ENCODE measurements at places on chromosomes 7 and 10.

- DNase-seq: no peak
These were observed 28.3 kb upstream of the PIP4K2A start for GRCh38 chr10:22742678-22743077.

GRCh38 chr10:128526791-128527375 is 400.7 kb upstream of the MKI67 start:
- DNase-seq: no peak

DNA sequence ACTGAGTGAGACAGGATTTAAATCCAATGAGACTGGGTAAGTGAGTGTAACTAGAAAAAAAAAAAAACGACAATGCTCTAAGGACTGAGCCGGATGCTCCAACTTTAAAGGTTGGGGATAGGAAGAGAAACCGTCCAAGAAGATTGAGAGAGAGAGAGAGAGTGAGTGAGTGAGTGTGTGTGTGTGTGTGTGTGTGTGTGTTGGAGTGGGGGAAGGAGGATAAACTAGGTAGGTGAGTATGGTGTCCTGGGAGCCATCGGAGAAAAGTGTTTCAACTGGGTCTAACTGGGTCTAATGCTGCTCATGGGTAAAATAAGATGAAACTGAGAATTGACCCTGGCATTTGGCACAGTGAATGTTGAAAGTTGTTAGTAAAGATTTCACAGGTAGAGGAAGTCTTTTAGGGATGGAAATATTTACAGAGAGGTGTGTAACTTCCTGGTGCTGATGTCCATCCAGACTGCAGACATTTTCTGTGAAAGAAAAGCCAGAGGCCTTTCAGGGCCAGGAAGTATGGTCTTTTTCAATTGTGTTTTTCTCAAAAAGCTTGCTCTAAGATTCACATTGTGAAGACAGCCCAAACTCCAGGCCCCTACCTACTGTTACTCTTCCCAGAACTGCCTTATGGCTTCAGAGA is 14.2 kb downstream of the ENTPD1 start:
- no peak for DNase-seq

- DNase-seq: no peak
These were observed 604.6 kb downstream of the GRID1 start for GRCh38 chr10:85761906-85762445.

DNA sequence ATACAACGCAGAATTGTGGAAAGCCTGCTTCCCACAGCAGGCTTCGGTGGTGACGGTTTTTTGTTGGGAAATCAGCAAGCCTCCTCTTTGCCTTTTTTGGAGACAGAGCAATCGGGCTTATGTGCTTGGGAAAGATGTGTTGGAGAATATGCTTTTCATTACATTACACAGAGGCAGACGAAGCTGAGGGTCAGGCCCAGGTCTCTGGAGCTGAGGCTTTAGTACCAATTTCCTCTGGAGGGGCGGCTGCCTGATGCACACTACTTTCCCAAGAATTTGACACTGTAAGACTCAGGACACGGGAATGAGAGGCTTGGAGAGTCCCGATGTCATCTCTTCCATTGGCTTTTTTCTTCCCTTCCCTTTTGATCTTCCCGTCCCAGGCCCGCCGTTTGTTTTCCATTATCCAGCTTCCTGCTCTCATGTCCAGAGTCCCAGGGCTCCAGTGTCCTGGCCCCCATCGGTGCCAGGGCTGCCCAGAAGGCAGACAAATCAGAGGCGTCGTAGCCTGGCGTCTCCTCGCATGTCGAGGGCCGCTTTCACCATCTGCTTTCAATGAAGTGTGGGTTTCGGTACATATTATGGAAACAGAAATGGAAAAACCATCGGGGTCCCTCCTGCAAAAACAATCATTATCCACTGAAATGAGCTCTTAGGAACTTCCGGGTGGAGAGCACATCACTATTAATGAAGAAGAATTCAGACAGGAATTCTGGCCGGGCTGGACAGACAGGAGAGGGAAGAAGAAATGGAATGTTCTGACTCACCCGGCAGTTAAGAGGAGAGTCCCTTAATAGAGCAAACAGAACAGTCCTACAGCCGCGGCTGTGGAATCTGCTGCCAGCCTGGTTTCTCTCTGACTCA is 123.0 kb upstream of the JCAD start:
- peak; percentile 88 for DNase-seq

Measured in AG20443 (cell line).